CD4-positive, alpha-beta T cell treated with Interleukin-21 for 1 hour (primary cell): ENCODE measurements at places on chromosomes 5 and 9.

DNA sequence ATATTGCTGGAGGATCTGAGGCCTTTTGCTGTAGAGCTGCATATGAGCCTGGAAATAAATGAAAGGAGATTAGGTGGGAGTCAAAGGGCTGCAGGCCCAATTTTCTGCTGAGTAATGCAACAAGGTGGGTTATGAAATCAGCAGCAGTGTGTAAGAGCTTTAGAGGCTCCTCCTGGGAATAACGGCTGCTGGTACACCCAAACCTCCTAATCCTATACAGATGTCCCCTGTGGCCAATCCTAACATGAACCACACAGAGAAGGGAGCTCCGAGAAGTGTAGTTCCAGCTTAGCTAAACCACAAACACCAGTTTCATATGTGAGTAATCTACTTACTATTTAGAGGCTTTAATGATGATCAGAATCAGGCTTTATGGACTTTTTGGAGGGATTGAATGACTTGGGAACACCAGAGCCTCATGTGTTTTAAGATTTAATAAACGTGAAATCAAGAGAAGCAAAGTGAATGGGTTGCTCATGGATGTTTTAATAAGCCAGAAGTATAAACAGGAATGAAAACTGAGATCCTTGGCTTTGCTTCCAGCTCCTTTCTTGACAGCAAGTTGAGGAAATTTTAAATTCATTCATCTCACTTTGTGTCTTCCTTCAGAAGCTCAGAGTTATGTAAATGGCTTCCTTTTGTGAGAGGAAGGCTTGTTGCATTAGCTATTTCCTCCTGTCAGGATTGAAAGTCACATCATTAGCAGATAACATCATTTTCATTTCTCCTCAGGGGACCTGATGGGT is 437.5 kb downstream of the TMEM232 start:
- no peak for DNase-seq

DNA sequence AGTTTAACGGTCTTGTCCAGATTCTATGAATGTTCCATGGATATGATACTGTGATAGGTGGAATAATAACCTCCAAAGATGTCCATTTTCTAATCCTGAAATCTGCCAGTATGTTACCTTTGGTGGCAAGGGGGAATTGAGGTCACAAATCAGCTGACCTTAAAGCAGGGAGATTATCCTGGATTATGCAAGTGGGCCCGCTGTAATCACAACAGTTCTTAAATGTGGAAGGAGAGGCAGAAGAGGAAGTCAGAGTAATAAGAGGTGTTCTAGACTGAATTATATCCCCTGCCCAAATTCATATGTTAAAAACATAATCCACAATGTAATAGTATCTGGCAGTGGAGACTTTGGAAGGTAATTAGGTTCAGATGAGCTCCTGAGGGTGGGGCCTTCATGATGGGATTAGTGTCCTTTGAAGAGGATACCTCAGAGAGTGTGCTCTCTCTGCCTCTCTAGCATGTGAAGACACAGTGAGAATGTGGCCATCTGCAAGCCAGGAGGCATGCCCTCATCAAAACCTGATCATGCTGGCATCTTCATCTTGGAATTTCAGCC is 47.6 kb upstream of the ZFAND5 start:
- DNase-seq, result no peak

GRCh38 chr9:8599937-8600336 is 800.4 kb upstream of the DMAC1 start:
- no peak for DNase-seq

DNA sequence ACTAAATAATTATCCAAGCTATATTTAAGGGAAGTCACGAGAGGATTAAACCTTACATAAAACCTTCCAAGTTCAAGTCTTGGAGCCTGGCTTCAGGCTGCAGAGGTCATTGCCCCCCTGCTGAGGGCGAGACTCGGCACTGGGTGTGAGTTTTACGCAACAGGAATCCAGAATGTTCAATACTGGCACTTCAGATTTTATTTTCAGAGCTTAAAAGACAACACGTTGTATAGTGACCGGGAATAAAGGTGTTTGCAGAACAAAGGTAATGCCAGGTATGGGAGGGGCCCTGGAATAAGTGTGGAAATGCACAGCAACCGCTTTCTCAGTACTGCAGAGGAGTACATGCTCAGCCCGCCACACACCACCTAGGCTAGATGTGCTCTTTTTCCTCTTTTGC is 207.0 kb downstream of the GAPVD1 start:
- DNase-seq, result no peak

DNA sequence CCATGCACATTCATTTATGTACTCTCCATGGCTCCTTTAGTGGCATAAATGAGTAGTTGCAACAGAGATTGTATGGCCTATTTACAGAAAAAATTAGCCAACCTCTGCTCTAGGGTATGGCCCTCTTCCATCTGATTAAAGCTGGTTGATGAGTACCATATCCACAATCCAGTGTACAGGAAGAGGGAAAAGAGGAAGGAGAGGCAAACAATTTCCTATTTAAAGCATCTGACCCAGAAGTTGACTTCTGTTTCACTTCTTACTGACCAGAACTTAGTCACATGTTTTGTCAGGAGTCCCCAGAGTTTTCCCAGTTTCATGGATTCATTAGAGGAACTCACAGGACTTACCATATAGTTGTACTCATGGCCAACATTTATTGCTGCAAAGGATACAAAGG is 68.6 kb upstream of the STARD4 start:
- DNase-seq, result no peak

DNA sequence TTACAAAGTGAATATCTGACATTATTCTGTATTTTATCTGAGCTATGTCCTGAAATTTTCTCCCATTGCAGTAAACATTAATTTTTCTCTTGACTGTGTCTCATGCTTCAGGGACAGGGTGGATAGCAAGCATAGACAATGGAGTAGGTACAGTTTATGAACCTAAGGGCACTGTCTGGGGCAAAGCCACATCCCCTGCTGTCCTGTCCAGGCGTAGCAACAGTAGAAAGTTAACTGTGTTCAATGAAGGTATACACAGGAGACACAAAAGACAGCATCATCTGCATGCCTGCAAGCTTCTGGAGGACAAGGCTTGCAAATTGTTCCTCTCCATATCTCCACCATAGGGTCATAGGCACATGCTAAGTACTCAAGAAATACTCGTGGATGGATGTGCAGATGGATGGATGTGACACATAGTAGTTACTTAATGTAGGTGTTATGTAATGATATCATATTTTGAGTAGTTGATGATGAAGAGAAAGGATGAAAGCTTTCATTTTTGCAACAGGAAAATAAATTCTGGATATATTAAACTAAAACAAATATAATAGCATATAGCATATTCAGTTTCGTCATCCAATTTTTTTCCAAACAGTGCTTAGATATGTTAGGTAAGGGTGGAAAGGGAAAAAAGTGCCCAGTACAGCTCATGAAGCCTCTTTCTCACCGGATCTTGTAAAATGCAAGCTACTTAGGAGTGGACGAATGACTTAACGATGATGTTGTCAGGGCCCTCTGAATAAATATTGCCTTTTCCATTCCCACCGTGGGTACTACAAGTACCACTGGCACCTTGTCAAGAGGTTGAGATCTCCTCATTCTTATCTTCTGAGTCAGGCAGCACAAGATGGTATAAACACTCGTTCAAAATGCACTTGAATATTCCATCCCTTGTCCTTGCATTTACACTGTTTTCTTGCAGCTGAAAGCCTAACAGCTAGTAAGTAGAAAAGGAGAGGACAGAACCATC is 19.9 kb upstream of the ZSWIM6 start:
- DNase-seq, result no peak

GRCh38 chr5:60634051-60634450 is 65.9 kb downstream of the DEPDC1B start:
- no peak for DNase-seq

GRCh38 chr5:60494144-60494543 is 205.8 kb downstream of the DEPDC1B start:
- no peak for DNase-seq

DNA sequence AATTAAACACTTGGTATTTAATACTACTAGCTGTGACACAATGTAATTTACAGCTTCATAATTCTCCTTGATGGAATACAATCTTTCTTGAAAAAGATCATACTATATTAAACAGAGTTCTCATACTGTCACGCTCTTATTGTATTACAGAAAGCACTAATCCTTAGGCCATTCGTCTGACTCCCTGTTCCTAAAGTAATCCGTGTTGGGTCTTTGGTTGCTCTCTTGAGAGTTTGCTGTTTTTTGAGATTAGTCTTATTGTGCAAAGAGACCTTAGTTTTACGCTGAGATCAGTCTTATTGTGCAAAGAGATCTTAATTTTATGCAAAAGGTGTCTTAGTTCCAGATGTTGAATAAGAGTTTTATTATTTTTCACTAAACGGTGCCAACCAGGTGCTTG is 190.6 kb downstream of the ISL1 start:
- DNase-seq, result no peak

DNA sequence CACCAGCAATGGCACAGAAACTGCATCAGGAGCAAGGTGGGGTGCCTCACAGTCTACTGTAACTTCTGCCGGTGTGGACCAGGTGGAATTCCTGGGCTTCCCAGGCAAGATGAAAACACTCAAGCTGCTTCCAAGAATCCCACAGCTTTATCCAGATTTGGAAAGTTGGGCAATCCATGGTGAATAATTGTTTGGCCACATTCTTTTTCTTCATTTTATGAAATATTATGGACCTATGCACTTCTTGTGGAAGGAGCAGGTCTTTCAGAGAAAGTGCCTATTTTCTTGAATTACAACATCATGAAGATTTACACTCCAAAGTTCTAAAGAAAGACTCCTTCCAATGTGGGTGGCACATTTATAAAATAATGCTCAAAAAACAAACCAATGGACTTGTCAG is 503.6 kb downstream of the SEMA5A start:
- DNase-seq, result no peak

DNA sequence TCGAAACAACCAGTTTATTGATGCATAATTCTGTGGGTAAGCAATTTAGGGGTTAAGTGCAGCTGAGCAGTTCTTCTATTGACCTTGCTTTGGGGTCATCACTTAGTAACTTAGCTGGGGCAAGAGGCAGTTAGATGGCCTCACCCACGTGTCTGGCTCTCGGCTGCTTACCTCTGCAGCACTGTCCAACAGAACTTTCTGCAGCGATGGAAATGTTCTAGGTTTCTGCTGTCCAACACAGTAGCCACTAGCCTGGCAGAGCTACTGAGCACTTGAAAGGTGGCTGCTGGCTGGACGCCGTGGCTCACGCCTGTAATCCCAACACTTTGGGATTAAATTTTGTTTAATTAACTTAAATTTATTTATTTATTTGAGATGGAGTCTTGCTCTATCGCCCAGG is 13.1 kb upstream of the URM1 start:
- no peak for DNase-seq

- no peak for DNase-seq
Measured at GRCh38 chr5:124742521-124742920, 3.9 kb downstream of the ZNF608 start.

DNA sequence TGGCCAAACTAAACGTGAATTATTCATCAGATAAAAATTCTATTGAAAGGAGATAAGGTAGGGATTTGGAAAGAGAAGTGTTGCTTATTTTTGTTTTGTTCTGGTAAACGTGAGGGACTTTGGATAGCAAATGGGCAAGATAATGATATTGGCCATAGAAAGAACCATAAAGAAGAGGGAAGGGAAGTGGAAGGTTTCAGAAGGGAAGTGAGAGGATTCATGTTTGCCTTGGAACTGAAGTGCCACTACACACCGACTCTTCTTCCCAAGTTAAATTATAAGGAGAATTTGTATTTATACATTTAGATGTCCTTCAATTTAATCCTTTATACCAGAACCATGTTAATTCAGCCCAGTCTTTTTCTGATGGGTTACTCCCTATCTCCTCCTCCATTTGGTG is 42.1 kb upstream of the TAF11L2 start:
- DNase-seq, result no peak

GRCh38 chr9:114775121-114775520 is 30.7 kb downstream of the TNFSF15 start:
- DNase-seq, result no peak

DNA sequence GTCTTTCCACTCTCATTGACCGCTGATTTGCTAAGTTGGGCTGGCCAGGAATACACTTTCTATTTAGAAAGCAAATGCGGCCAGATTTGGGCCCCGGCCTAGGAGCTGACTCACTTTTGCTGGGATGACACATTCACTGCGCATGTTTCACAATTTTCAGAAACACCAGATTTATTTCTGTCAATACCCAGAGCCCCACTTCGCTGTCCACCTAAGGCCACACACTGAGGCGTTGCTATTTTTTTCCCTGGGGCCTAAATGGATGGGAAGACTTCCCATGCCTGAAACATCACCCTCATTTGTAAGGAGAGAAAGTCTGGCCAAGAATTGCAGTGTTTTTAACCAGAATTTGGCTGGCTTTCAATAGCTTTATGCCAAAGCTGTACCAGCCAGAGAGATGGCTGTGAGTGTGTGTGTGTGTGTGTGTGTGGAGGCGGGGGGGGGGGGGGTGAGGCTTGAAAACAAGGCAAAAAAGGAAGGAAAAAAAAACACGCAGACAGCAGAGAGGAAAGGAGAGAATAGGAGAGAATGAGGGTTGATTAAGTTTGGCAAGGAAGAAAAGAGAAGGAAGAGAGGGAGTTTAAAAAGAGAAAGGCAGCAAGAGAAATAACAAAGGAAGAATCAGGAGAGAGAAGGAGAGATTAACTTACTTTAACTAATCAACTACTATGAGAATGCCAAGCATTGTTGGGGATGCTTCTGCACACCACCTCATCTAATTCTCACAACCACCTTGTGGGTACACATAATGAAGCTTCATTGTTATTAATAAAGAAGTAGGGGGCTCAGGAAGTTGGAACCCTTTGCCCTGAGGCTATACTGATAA is 261.4 kb upstream of the KLF4 start:
- no peak for DNase-seq

DNA sequence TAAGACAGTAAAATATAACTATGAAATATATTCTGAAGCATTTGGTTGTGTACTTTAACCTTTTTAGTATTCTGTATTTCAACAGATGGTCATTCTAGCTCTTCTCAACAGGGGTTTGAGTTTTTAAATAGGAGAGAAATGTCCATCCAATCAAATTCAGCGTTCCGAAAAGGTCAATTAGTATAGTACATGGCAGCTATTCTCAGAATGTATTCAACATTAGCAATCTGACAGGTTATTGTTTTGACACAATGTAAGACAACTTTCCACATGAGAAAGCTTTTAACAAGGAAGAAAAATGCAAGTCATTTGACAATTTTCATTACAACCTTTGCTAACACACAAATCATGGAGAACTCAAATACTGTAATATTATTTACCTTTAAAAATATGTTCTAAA is 996.3 kb upstream of the CDH10 start:
- DNase-seq, result no peak
